CD4-positive, CD25-positive, alpha-beta regulatory T cell (primary cell): ENCODE measurements at places on chromosomes 3 and 15. TPM values are rescaled to one million over a fixed set of nuclear protein-coding genes. Genes with fewer than 3 reads are reported as not detected.

The PCOLCE2 gene
- total RNA-seq: not detected

The XCR1 gene
- total RNA-seq: not detected

The SLC7A14 gene
- total RNA-seq: not detected

The CYP8B1 gene
- not detected for total RNA-seq

The FGF7 gene
- total RNA-seq: not detected

The BCL2A1 gene
- total RNA-seq: 12.9 TPM

The PDCD7 gene
- total RNA-seq: 37.6 TPM

The LMAN1L gene
- not detected for total RNA-seq

The LRRC49 gene
- total RNA-seq: not detected

The ARHGEF26 gene
- not detected for total RNA-seq

The UBA3 gene
- 62.9 TPM for total RNA-seq

The NME9 gene
- total RNA-seq: not detected

The P3H2 gene
- not detected for total RNA-seq

The BNC1 gene
- total RNA-seq: not detected

The NEK4 gene
- total RNA-seq: 13.9 TPM

The PCYT1A gene
- total RNA-seq: 87.4 TPM

The ABHD17C gene
- total RNA-seq: 1.4 TPM

The GPR62 gene
- total RNA-seq: not detected

The LRTM1 gene
- total RNA-seq: not detected
